ENCODE measurements at places on chromosomes 16 and 17.

DNA sequence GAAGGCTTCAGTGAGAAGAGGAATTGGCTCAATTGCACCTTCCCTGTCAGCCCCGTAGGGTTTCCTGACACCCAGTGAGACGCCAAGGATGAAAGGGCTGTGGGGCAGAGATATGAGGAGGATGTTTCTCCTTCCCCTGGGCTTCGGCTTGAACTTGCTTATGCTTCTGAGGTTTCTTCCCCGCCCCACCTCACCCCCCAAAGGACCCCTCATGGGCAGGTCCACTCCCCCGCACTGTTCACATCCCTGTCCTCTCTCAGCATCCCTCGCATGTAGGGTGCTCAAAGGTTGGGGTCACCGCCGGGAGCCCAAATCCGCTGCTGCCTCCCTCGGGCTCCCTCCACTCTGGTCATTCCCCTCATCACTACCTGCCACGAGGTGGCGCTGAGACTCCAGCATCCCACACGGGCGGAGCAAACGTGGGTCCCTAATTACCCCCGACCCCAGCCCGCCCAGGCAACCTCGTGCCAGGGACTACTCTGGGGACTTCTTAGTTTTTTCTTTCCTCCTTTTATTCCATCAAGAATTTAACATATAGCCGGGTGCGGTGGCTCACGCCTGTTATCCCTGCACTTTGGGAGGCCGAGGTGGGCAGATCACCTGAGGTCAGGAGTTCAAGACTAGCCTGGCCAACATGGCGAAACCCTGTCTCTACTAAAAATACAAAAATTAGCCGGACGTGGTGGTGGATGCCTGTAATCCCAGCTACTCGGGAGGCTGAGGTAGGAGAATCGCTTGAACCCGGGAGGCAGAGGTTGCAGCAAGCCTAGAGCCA, 3.3 kb upstream of the TRARG1 start:
- peak; percentile 72 for DNase-seq

DNA sequence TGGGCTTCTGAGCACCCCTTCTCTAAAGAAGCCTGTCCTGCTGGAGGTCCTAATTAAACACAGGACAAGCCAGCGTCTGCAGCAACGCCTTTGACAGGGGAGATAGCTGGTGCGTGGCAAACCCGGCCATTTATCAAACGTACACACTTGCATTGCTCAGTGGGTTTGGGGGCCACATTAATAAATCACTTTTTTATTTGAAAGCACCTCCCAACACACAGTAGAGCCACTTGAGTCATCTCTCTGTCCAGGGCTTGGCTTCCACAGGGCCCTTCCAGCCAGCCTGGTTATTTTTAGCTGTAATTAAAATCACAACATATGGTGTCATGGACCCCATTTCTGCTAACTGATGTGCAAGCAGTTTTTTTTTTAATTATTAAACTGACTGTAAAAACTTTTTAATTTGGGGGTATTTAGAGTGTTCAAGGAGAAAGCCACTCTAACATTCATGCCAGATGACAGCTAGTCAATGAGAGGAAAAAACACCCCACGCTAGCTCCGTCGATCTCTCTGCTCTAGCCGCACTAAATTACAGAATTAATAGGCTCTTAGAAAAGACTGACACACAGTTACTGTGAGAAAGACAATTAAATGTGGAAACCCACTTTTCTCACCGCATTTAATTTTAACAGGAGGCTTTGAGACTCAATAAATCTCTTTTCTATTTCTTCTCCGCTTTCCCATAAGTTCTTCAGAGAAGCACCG, 201.0 kb upstream of the WSCD1 start:
- no peak for DNase-seq

- no peak for DNase-seq
Observed at GRCh38 chr16:57701759-57702371, 7.3 kb downstream of the DRC7 start.

GRCh38 chr17:74749279-74750038, 1.0 kb downstream of the NHERF1 start:
- no peak for DNase-seq

DNA sequence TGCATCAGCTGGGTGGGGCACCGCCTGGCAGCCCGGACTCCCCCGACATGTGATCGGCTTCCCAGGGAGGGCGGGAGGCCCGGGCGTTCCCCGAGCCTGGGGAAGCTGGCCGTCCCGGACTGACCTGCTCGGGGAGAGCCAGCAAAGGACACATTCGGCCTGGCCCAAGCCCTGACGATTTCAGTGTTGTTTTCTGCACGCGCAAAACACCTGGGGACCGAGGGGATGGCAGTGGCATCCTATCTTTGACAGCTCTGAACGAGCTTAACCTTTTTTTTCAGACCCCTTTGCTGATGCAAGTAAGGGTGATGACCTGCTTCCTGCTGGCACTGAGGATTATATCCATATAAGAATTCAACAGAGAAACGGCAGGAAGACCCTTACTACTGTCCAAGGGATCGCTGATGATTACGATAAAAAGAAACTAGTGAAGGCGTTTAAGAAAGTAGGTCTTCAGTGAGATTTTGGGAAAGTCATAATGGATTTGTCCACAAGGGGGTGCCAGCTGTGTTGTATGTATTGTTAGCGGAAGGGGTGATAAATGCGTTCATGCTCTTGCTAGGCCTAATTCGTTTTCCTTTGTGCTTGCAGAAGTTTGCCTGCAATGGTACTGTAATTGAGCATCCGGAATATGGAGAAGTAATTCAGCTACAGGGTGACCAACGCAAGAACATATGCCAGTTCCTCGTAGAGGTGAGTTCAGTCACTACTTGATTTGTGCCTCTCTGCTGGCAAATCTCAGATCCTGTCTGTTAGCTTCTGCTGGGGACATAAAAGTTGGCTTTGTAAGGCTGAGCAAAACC, 1.0 kb downstream of the EIF1 start:
- DNase-seq: peak; percentile 74

DNA sequence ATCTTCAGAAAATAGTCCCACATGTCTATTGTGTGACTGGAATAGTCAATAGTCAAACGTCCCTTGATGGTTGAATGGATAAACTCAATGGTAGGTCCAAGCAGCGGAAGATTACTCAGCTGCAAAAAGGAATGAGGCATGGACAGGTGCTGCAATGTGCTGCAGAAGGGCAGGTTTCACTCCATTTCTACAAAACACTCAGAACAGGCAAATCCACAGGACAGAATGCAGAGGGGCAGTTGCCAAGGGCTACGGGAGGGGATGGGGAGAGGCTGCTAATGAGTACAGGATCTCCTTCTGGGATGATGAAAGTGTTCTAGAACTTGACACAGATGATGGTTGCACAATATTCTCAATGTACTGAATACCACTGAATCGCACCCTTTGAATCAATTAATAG, 151.0 kb downstream of the RBFOX3 start:
- DNase-seq: no peak

DNA sequence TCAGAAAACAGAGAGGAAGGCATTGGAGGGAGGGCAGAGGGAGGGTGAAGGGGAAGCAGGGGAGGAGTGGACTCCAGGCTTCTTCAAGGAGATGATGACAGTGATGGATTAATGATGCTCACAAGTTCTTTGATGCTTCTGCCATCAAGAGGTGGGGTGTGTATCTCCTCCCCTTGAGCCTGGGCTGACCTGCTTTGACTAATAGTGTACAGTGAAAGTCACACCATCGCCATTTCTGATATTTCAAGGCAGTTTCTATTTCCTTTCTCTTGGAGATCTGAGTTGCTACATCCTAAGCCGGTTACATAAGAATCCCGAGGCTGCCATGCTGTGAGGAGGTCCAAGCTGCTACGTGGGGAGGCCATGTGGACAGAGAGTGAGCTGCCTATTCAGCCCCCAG, 312.5 kb downstream of the MAF start:
- no peak for DNase-seq

DNA sequence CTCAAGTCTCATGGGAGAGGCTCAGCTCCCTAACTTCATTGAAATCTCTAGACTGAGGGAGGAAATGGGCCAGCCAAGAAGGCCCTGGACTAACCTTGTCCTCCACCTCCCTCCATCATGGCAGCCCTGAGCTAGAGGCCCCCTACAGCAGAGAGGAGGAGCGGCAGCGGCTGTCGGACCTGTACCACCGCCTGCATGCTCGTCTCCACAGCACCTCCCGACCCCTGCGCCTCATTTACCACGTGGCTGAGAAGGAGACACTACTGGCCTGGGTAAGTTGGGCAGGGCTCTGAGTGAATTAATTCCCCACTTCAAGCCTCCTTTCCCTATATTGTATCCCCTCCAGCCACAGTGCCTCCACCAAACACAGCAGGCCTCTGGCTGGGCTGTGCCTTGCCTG, 3.8 kb upstream of the SYCE1L start:
- no peak for DNase-seq

GRCh38 chr16:4404247-4404966, 12.0 kb downstream of the CORO7 start:
- no peak for DNase-seq

- DNase-seq: no peak
Observed at GRCh38 chr16:88774544-88775393, 10.3 kb downstream of the PIEZO1 start.

DNA sequence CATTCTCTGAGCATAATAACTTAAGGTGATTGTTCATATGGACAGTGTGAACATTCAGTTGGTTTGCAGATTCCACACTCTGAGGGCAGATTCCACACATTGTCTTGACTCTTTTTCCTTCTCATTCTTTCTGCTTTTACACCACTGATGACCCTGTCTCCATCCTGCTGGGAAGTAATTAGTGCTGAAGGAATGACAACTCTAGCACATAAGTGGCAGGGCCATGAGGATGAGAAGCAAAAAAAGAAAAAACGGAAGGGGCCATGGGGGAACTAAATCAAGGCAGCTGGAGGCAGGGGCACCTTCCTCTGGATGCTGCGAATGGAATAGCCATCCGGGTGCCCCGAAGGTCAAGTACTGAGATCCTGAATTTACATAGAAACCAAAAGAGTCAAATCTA, 944.0 kb downstream of the KCNJ2 start:
- no peak for DNase-seq

- no peak for DNase-seq
Observed at GRCh38 chr17:50367401-50367800, 5.6 kb downstream of the MRPL27 start.

DNA sequence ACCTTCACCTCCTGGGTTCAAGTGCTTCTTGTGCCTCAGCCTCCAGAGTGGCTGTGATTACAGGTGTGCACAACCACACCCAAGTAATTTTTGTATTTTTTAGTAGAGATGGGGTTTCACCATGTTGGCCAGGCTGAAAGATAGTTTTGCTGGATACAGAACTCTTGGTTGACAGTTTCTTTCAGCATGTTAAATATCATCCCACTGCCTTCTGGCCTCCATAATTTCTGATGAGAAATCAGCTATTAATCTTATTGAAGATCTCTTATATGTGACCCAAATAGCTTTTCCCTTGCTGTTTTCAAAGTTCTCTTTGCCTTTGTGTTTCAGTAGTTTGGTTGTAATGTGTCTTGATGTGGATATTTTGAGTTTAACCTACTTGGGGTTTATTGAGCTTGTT, 50.3 kb upstream of the BRD7 start:
- no peak for DNase-seq

DNA sequence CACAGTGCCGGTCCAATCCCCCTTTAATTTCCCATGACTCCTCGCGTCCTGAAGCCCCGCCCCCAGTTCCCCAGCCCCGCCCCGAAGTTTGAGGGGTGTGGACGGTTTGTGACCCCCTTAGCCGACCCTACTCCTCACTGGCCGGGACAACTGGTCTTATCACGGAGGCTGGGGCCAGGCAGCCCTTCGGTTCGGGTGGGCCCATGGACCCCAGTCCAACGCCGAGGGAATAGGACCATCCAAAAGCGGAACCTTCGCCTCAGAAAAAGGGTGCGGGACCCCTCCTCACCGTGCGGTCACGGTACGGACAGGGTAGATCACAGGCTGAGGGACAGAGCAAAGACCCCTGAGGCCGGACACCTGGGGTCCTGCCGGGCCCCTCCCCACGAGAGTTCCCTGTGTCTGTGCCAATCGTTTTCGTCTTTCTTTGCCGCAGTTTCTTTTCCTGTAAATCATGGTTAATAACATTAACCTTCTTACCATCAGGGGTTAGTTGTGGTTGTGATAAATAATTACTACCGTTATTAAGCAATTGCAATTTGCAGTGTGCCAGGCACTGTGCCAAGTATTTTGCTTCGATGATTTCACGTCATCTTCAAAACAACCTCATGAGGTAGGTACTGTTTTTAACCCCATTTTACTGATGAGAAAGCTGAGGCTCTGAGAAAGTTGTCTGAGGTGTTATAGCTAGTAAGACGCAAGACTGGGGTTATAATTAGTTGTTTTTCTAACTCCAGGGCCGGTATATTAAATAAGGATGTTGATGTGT, 543 bp downstream of the TMUB2 start:
- no peak for DNase-seq

DNA sequence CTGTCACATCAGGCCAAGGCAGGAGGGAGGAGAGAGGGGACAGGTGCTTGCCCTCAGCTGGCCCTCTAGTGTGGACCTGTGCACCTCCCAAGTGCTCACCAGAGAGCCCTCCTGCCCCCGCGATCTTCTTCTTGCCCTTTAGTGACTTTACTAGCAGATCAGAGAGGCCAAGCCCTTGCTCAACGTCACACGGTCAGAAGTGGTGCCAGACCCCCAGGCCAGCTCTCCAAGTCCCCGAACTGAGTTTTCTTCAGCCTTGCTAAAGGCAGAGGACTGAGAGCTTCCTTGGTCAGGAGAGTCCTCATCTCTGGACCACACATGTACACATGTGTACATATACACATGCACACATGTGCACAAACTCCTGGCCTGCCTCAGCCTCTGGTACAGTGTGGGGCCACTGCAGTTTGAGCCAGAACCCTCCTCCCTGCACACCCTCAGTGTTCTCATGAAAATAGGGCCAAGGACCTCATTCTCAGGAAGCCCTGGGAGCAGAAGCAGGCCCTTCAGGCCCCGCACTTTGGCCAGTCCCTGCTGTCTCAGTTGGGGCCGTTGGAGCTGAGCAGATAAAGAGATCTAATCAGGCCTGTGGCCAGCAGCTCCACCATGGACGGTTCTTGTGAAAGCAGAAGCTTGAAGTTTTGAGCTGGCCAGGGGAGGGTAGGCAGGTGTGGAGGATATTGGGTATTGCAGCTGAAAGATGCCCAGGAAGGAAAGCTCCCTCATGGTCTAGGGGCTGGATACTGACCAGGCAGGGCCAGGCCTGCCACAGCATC, 7.4 kb upstream of the EPX start:
- no peak for DNase-seq

DNA sequence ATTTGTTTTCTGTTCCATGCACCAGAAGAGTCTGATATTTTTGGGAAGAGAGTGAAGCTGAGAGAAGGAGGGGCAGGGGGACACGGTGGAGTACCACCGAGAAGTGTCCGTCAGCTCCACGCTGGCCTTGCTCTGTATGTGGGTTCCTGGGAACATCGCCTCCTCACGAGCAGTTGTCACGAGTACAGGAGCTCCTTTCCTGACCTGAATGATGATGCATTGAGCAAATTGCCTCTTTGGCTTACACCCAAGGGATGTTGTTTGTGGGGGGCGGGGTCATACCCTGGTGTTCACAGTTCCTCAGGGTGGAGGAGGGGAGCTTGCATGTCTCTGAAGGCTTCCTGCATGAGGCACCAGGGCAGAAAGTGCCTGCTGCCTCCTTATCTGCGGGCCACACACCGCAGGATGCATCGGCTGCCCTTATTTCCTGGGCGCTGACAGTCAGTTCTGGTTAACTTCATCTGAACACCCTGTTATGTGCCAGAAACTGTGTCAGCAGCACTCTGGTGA, 36.2 kb downstream of the RGS9 start:
- no peak for DNase-seq

- DNase-seq: no peak
Observed at GRCh38 chr16:85969159-85969558, 70.2 kb downstream of the IRF8 start.

- no peak for DNase-seq
Observed at GRCh38 chr17:13393841-13394710, 207.7 kb downstream of the HS3ST3A1 start.

- no peak for DNase-seq
Observed at GRCh38 chr17:21365016-21365415, 11.1 kb upstream of the KCNJ12 start.

GRCh38 chr17:42686520-42687128, 4.3 kb downstream of the CNTNAP1 start:
- DNase-seq: no peak
